Activated CD4-positive, alpha-beta T cell treated with anti-CD3 and anti-CD28 coated beads, Interleukin-2, amount 10 ng/mL, durations not matched to agents 24 days and 14 days (primary cell): ENCODE measurements at places on chromosomes 5 and 9. TPM values are rescaled to one million over a fixed set of nuclear protein-coding genes. Genes with fewer than 3 reads are reported as not detected.
A peak's percentile ranks its signal among the peaks of the same experiment; 100 is the strongest.

GRCh38 chr9:4569101-4569500, 78.8 kb downstream of the SLC1A1 start:
- H3K36me3 ChIP-seq, result no peaks in the 10 kb centered on the region
- H3K4me3 ChIP-seq, result no peak overlapping the region
- H3K27ac ChIP-seq, result no peak overlapping the region
- DNase-seq, result no peak

DNA sequence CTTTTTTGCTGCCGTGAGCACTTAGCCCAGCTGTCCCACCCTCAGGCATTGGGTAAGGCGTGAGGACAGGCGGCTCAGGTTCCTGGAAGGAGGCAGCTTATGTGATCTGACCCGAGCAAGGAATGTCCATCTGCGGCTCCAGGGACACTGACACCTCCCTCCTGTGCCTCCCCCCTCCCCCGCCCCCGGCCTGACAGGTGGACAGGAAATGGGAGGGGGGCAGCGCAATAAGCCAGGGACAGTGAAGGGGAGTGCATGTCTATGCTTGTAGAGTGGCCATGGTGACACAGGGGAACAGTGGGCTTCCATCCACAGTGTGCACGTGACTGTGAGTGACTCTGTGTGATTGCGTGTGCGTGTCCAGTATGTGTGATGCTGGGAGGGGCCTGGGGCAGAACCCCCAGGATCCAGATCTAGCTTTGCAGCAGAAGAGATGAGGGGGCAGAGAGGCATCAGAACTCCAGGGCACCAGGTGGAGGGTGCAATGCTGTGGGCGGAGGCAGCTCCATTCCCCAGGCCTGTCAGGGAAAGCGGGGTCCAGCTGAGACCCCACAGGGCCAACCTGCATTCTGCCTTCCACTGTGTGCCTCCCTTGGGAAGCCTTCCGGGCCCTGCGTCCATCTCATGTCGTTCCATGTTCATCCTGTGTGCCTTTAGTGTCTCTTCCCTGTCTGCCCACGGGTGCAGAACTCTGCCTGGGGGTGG, 30.5 kb downstream of the CNTFR start:
- H3K4me1 ChIP-seq, result peaks cover 3% of the 10 kb centered on the region
- no peak overlapping the region for H3K27ac ChIP-seq
- peaks cover 17% of the 10 kb centered on the region for H3K27me3 ChIP-seq

- no peak overlapping the region for H3K27ac ChIP-seq
Observed at GRCh38 chr9:136107953-136108647, 10.6 kb downstream of the TMEM250 start.

DNA sequence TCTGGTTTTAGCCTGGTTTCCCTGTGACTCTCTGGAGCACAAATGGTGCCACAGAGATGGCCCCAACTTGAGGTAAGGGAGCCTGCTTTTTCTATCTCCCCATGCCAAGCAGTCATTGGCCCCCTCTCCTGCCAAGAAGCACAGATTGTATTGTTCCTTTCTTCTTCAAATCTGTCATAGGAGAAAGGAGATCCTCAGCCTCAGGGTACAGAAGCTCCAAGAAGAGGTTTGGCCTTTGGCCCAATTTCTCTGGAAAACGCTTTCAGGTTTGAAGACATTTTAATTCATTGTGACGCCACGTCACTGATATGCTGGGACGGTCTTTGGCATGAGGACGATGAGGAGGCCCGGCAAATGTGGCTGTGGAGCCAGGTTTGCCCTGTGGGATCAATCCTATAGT, 29.2 kb upstream of the PANK3 start:
- no peaks in the 10 kb centered on the region for H3K36me3 ChIP-seq
- H3K4me3 ChIP-seq, result no peak overlapping the region
- no peak for DNase-seq
- H3K4me1 ChIP-seq, result peaks cover 13% of the 10 kb centered on the region
- no peaks in the 10 kb centered on the region for H3K27me3 ChIP-seq

GRCh38 chr5:25181249-25181648, 536.5 kb upstream of the CDH10 start:
- H3K4me3 ChIP-seq, result no peak overlapping the region
- H3K36me3 ChIP-seq, result no peaks in the 10 kb centered on the region
- H3K27me3 ChIP-seq, result no peaks in the 10 kb centered on the region

DNA sequence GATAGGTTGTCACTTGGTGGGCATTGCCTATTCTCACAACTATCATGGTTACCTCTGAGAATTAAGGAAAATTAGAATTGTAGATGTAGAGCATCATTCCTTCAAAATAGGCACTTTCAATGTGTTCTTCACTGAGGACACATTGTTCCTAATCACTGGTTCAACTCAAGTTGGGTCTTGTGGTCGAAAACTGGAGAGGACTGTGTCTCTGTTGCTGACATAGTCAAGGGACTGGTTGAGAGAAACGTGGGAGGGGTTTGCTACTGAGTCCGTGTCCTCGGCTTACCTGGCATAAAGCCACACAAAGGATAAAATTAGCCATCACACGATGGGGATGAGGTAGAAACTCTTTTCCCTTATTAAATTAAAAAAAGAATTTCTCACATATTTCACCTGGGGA, 205.9 kb upstream of the CD180 start:
- no peak for DNase-seq
- peaks cover 9% of the 10 kb centered on the region for H3K27me3 ChIP-seq
- no peak overlapping the region for H3K27ac ChIP-seq
- H3K36me3 ChIP-seq, result no peaks in the 10 kb centered on the region

DNA sequence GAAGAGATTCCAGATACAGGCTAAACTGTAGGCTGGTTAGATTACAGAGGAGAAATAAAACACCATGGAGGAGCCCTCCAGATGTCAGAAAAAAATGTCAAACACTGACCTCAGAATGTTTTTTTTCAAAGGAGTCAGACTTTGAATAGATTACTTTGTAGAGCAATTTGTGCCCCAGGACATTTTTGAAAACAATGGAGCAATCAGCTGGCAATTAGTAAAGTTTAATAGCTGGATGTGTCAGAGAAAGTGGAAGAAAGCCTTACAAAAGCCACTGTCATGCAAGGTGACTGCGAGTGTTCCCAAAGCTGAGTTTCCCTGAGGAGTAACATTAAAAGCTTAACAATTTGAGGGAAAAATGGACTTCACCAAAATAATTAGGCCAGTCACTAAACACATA, 417.8 kb upstream of the CTNND2 start:
- H3K36me3 ChIP-seq, result no peaks in the 10 kb centered on the region
- H3K27me3 ChIP-seq, result no peaks in the 10 kb centered on the region
- H3K4me1 ChIP-seq, result no peaks in the 10 kb centered on the region
- no peak overlapping the region for H3K4me3 ChIP-seq
- H3K27ac ChIP-seq, result no peak overlapping the region
- DNase-seq, result no peak

DNA sequence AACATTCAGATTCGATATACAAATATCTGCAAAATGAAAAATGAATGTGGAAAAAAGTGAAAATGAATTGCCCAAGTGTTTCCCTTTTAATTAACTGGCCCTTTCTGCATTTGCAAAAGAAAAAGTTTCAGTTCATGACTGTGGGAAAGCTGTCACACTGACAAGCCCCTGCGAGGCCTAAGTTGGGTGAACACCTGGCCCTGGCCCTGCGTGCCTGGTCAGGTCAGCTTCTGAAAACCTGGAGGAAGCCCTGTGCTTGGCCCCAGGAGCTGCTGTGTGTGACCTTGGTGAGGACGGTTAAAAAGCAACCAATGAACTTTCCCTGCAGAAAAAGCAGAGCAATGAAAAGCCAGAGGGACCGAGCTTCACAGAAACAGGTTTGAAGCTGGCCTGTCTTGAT, 41.0 kb upstream of the SHC3 start:
- H3K36me3 ChIP-seq, result no peaks in the 10 kb centered on the region
- DNase-seq, result peak; percentile 34
- H3K27ac ChIP-seq, result no peak overlapping the region

GRCh38 chr5:91938441-91938840, 555.3 kb upstream of the ARRDC3 start:
- H3K4me3 ChIP-seq, result no peak overlapping the region
- DNase-seq, result no peak
- no peaks in the 10 kb centered on the region for H3K4me1 ChIP-seq
- H3K27me3 ChIP-seq, result no peaks in the 10 kb centered on the region

DNA sequence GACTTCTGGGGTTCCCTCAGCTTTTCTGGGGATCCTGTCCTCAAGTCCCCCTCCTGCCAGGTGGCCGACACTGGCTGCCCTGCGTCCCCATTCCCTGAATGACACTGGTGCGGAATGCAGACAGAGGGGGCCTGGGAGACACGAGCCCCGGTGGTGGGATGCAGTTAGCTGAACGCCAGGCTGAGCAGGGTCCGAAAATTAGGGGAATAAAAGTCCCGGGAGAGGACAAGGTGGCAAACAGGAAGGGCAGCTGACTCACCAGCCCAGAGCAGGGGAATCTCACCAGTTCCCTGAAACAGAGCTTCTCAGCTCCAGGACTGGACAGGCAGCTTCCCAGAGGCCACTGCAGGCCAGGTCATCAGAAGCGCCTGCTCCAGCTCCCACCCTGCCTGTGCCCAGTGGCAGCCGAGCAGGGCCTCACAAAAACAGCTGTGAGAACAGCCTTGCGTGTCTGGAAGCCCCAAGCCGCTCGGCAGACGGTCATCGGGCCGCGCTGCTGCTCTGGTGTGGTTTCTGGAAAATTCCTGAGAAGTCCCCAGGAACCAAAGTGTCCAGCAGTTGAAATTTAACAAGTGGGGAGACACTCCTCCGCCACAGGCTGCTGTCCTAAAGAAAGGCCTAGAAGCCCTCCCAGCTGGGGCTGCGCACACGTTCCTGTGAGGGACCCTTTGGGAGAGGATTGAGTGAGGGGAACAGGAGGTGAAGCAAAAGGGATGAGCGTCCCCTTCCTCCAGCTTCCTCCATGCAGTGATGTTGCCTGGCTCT, 47.6 kb upstream of the EXOC3 start:
- peaks cover 18% of the 10 kb centered on the region for H3K36me3 ChIP-seq
- DNase-seq, result no peak

- H3K4me3 ChIP-seq, result no peak overlapping the region
- H3K36me3 ChIP-seq, result no peaks in the 10 kb centered on the region
- H3K27me3 ChIP-seq, result no peaks in the 10 kb centered on the region
- H3K4me1 ChIP-seq, result no peaks in the 10 kb centered on the region
- no peak for DNase-seq
Observed at GRCh38 chr9:4177970-4178758, 121.7 kb downstream of the GLIS3 start.

GRCh38 chr5:180175015-180175431, 34.0 kb downstream of the RASGEF1C start:
- H3K27me3 ChIP-seq, result no peaks in the 10 kb centered on the region
- H3K36me3 ChIP-seq, result no peaks in the 10 kb centered on the region
- H3K4me1 ChIP-seq, result no peaks in the 10 kb centered on the region
- H3K4me3 ChIP-seq, result no peak overlapping the region

GRCh38 chr5:75341934-75342333, 4.9 kb downstream of the HMGCR start:
- peaks cover 36% of the 10 kb centered on the region for H3K4me1 ChIP-seq
- peaks cover 40% of the 10 kb centered on the region for H3K36me3 ChIP-seq
- no peak overlapping the region for H3K27ac ChIP-seq
- no peaks in the 10 kb centered on the region for H3K27me3 ChIP-seq
- DNase-seq, result no peak
- no peak overlapping the region for H3K4me3 ChIP-seq

GRCh38 chr5:73528248-73528647, 30.0 kb downstream of the BTF3 start:
- peaks cover 38% of the 10 kb centered on the region for H3K27me3 ChIP-seq
- no peak for DNase-seq
- no peak overlapping the region for H3K4me3 ChIP-seq
- no peaks in the 10 kb centered on the region for H3K36me3 ChIP-seq
- H3K4me1 ChIP-seq, result no peaks in the 10 kb centered on the region
- H3K27ac ChIP-seq, result no peak overlapping the region

- H3K4me3 ChIP-seq, result no peak overlapping the region
- no peaks in the 10 kb centered on the region for H3K27me3 ChIP-seq
- peak overlapping the region; percentile 82 for H3K27ac ChIP-seq
- H3K4me1 ChIP-seq, result peaks cover 10% of the 10 kb centered on the region
- no peak for DNase-seq
- no peaks in the 10 kb centered on the region for H3K36me3 ChIP-seq
Observed at GRCh38 chr5:57324181-57324580, 150.3 kb downstream of the GPBP1 start.

- no peak overlapping the region for H3K27ac ChIP-seq
- H3K4me3 ChIP-seq, result no peak overlapping the region
- no peaks in the 10 kb centered on the region for H3K27me3 ChIP-seq
- DNase-seq, result no peak
- H3K4me1 ChIP-seq, result no peaks in the 10 kb centered on the region
Observed at GRCh38 chr9:28774433-28775235, 1201.4 kb upstream of the C9orf72 start.

- DNase-seq, result peak; percentile 73
- peak overlapping the region; percentile 82 for H3K4me3 ChIP-seq
- peaks cover 77% of the 10 kb centered on the region for H3K4me1 ChIP-seq
- peaks cover 29% of the 10 kb centered on the region for H3K36me3 ChIP-seq
- peak overlapping the region; percentile 83 for H3K27ac ChIP-seq
Observed at GRCh38 chr9:131405858-131406537, 12.1 kb downstream of the PRRC2B start.

- H3K27me3 ChIP-seq, result peaks cover 5% of the 10 kb centered on the region
- H3K4me3 ChIP-seq, result no peak overlapping the region
- H3K27ac ChIP-seq, result no peak overlapping the region
- peaks cover 5% of the 10 kb centered on the region for H3K4me1 ChIP-seq
- H3K36me3 ChIP-seq, result no peaks in the 10 kb centered on the region
Observed at GRCh38 chr5:148965511-148966265, 97.2 kb downstream of the SH3TC2 start.

GRCh38 chr5:173550641-173551040, 65.8 kb downstream of the BOD1 start:
- H3K27ac ChIP-seq, result no peak overlapping the region
- no peak for DNase-seq
- no peaks in the 10 kb centered on the region for H3K4me1 ChIP-seq
- no peak overlapping the region for H3K4me3 ChIP-seq
- H3K36me3 ChIP-seq, result no peaks in the 10 kb centered on the region
- H3K27me3 ChIP-seq, result no peaks in the 10 kb centered on the region

DNA sequence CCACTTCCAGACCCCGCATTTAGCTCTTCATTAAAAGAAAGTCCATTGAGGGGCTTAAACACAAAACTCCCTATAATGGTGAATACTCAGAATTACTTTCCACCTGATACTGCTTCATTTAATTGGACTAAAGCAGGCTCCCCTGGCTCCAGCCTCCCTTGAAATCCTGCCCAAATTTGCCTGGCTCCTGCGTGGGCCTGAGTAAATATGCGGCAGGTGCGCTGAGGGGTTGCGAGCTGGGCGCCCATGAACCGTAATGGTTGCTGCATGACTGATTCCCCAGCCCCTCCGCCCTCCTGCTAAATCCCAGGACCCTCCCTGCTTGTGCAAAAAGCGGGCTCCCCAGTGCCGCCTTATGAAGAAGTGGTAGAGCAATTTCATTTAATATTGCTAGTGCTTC, 639.7 kb downstream of the BNC2 start:
- H3K4me3 ChIP-seq, result no peak overlapping the region
- no peaks in the 10 kb centered on the region for H3K36me3 ChIP-seq
- H3K27ac ChIP-seq, result no peak overlapping the region
- no peaks in the 10 kb centered on the region for H3K27me3 ChIP-seq
- no peaks in the 10 kb centered on the region for H3K4me1 ChIP-seq

Gene LCN12
- total RNA-seq, result 1.3 and 2.3 TPM in 2 replicates

Gene LHX2
- not detected in 2 replicates for total RNA-seq

Gene PPP3R2
- not detected in 2 replicates for total RNA-seq

Gene FGFR4
- 1.6 and 2.4 TPM in 2 replicates for total RNA-seq

Gene CYLC2
- total RNA-seq, result not detected in 2 replicates
